ENCODE measurements at places on chromosomes 11 and 22.

DNA sequence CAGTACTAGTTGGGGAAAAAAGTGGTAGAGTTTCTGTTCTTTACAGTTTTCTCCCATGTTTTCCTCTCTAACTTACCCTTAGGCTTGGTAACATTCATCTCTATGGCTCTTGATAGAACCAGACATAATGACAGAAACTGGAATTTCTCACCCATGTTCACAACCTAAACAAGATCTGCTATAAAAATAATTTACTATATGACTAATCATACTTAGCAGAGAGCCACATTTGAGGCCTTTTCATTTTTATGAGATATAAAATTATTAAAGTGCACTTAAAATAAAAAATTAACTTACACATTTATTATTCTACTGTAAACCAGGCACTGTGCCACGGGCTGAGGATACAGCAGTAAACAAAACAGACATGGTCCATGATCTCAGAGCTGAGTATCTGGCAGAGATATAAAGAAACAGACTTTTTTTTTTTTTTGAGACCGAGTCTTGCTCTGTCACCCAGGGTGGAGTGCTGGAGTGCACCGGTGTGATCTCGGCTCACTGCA is 98.1 kb downstream of the GAB2 start:
- no peak for DNase-seq

- no peak for DNase-seq
Measured at GRCh38 chr11:117931971-117932370, 2.8 kb upstream of the TMPRSS13 start.

- no peak for DNase-seq
Measured at GRCh38 chr22:35861451-35861850, 143.8 kb downstream of the APOL5 start.

- no peak for DNase-seq
Measured at GRCh38 chr11:75311858-75312288, 39.6 kb downstream of the ARRB1 start.
